Activated CD4-positive, CD25-positive, alpha-beta regulatory T cell (primary cell): ENCODE measurements at places on chromosomes 6 and 20.

DNA sequence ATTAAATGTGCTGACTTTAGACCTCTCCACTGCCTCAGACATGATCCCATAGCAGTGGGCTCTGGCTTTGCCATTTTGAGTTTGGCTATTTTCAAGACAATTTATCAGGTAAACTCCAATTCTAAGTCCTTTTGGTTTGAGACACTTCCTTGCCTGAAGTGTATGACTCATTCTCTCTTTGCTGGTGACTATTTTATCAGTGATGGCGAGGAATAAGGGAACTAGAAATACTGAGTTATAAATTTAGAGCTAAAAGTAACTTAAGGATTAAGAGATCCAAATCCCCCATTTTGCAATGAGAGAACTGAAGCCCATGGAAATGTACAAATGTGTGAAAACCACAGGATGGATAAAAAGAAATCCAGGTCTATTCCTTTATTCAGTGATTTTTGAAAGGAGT is 30.9 kb upstream of the CD83 start:
- DNase-seq, result no peak

GRCh38 chr20:45798935-45799642 is 7.3 kb downstream of the DNTTIP1 start:
- peak; percentile 10 for DNase-seq

DNA sequence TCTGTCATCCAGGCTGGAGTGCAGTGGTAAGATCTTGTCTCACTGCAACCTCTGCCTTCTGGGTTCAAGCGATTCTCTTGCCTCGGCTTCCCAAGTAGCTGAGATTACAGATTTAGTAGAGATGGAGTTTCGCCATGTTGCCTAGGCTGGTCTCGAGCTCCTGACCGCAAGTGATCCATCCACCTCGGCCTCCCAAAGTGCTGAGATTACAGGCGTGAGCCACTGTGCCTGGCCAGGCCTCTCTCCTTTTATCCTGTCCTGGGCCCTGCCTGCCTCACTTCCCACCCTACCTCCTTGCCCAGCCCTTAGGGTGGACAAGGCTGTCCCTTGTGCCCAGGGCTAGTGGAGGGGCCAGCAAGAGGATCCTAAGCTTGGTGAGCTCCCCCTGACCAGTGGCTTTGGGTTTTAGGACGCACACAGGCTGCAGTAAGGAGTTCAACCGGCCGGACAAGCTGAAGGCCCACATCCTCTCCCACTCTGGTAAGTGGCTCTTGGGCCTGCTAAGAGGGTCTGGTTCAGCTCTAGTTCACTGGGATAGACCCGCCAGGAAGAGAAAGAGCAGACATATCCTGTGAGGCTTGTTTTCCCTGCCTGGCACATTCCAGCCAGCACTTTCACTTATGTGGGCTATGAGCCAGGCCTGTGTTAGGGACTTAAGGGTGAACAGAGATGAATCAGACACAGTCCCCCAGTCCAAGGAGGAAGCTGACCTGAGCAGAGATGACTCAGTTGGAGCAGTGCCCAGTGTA is 21.9 kb upstream of the CHMP4B start:
- DNase-seq, result no peak

- no peak for DNase-seq
These were observed 224.4 kb downstream of the UST start for GRCh38 chr6:148971031-148971927.

DNA sequence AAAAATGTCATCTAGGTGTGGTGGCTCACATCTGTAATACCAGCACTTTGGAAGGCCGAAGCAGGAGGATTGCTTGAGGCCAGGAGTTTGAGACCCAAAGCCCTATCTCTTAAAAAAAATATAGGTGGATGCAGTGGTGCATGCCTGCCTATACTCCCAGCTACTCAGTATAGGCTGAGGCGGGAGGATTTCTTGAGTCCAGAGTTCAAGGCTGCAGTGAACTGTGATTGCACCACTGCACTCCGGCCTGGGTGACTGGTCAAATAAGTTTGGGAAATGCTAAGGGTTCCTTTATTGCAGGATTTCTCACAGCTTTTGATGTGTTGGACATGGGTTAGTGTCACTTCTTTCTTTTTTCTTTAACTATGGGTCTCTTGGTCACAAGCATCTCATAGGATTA is 261.3 kb downstream of the PLCB1 start:
- no peak for DNase-seq

DNA sequence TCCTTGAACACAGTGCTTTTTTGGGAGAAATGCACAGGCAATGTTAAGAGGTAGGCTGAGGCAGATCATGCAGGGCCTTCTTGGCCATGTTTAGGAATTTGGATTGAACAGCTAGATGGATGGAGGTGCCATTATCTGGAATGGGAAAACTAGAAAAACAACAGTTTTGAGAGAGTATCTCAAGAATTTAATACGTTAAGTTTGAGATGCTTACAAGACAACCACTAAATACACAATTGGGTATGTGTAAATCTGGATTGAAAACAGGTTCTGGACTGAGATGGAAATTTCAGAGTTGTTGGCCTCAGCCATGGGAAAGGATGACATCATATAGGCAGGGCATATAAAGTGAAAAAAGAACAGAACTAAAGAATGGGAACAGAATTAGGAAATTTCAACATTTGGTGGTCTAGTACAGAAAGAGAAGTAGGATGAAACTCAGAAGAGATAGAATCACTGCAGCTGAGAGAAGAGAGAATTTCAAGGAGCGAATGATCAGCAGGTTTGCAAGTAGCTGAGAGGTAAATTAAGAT is 37.1 kb downstream of the NCOA7 start:
- no peak for DNase-seq

- no peak for DNase-seq
These were observed 109.7 kb downstream of the LRFN2 start for GRCh38 chr6:40477246-40478126.
